ENCODE measurements at places on chromosomes 5 and 9.

DNA sequence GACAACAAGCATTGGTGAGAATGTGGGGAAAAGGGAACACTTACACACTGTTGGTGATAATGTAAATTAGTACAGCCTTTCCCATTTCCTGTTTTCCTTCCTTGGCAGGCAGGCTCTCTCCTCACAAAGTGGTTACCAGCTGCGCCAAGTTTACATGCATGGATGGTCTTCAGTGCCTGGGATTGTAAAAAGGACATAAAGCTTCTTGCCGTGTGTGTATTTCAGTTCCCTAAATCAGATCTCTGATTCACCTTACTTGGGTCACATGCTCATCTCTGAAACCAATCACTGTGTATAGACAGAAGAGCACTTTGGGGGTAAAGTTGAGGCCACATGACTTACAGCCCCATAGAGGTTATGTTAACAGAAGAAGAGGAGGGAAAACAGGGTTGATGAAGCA lies 92.8 kb downstream of the CAVIN4 start:
- no peak for DNase-seq

DNA sequence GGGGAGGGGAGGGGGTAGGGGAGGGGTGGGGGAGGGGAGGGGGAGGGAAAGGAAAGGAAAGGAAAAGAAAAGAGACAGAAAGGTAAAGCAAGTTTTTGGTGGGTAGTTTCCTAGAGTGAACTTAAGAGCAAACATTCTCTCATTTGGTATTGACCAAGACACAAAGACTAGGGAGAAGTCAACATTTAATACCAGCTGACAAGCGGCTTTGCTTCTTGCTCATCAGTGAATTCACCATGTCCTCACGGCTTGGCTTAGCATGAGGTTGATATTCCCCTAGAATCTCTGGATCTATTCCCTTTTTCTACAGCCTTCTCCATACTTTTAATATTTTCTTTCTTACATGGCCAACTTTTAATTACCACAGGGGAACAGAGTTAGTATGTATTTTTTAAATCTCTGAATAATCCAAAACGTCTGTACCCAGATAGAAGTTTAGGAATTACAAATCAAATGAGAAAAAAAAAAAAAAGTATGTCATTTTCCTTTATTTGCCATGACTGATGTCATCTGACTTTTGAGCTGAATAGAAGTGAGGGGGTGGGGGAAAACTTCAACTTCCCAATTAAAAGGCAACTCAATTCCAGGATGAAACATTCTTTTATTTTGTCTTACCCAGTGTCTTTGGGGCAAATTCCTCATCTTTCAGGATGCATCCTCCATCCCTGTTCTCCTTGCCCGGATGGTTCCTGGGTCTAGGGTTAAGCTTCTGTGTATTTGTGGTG lies 40.1 kb upstream of the GLIS3 start:
- DNase-seq: no peak

GRCh38 chr5:56447232-56447631 lies 214.1 kb upstream of the ANKRD55 start:
- DNase-seq: no peak

DNA sequence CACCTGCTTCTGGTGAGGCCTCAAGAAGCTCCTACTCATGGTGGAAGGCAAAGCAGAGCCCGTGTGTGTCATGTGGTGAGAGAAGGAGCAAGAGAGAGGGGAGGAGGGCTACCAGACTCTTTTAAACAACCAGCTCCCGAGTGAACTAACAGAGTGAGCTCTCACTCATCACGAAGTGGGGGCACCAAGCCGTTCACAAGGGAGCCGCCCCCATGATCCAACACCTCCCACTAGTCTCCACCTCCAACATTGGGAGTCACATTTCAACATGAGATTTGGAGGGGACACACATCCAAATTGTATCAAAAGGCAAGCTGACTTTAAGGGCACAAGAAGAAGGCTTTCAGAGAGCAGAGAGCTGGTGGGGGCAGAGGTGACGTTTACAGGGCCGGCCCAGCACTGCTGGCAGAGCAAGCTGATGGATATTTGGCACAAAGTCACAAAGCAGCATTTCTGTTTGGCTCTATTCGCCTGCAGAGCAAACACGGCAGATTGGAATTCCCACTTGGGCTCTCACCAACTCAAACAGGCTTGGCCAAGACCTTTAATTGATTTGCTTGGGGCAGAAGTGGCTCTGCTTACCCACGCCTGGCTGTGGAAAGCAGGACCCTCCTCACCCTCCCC lies 20.0 kb downstream of the PITX1 start:
- DNase-seq: peak; percentile 98

DNA sequence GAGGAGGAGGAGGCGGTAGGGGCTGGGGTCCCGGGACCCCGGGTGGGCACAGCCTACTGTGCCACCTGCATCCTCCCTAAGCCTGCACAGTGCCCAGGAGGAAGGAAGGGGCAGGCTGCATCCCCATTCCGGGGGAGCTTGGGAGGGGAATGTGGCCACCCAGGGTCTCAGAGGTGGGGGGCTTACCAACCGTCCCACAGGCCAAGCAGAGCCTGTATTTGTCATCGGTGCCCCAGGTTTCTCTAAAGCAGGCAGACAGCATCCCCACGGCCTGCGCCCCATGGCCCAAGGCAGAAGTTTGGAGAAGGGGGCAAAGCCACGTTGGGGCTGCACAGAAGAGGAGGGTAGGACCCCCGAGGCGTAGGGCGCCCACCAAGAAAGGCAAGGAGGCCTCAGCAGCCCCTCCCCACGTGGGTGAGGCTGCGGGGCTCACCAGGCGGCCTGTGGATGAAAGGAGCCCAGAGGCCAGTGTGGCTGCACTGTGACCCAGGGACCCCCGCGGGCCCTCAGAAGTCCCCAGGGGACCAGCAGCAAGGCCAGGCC lies 507 bp upstream of the GPSM1 start:
- DNase-seq: no peak

- DNase-seq: no peak
These were observed 150.7 kb downstream of the ICE1 start for GRCh38 chr5:5572976-5573797.

GRCh38 chr9:127707766-127708165 lies 978 bp downstream of the CFAP157 start:
- peak; percentile 63 for DNase-seq

GRCh38 chr5:170301149-170301548 lies 3.6 kb upstream of the LCP2 start:
- no peak for DNase-seq

DNA sequence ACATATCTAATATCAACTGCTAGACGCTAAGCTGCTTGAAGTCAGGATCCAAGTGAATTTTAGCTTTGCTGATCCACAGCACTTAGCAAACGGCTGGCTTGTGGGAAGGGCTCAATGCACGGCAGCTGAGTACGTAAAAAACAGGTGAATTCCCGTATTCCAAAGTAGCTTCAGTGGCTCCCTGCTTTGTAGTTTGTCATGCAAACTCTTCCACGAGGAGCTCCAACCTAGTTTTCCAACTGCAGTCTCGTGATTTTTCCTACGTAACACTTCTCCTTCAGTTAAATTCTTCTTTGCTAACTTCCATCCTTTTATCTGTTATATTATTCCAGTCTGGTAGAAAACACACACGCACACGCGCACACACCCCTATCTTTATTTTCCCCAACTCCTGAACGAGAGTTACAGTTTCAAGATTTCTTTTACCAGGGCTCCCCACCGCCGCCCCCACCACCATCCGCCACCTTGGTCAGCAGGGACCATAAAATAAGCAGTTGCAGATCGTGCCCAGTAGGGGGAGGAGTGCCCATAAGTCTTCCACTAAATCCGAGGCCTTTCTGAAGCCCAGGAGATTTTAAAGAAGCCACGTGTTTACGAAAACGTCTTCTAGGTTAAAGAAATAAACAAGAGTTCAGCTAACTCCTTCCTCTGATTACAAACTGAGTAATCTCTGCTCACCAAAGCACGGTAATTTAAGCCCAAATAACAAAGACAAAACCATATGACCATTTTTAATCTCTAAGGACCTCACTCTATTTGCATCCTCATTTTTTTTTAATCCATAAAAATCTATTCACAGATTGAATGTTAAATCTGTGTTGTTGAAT lies 34.8 kb upstream of the TRIO start:
- peak; percentile 67 for DNase-seq

DNA sequence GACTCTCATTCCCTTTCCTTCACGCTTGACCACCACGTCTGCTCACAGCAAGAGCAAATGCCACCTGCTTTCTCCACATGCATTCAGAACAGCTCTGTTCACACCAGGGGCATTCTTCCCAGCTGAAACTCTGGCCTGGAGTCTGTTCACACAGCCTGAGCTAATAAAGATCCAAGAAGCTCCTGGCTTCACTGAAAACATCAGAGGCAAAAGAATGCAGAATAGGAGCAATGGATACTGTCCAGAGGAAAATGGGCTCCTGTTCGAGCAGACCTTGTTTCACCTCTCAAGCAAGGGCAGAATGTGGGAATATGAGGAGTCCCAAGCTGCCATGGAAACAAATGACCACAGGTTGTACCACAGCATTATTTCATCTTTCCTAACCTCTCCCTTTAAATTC lies 402.7 kb upstream of the TNC start:
- DNase-seq: no peak

DNA sequence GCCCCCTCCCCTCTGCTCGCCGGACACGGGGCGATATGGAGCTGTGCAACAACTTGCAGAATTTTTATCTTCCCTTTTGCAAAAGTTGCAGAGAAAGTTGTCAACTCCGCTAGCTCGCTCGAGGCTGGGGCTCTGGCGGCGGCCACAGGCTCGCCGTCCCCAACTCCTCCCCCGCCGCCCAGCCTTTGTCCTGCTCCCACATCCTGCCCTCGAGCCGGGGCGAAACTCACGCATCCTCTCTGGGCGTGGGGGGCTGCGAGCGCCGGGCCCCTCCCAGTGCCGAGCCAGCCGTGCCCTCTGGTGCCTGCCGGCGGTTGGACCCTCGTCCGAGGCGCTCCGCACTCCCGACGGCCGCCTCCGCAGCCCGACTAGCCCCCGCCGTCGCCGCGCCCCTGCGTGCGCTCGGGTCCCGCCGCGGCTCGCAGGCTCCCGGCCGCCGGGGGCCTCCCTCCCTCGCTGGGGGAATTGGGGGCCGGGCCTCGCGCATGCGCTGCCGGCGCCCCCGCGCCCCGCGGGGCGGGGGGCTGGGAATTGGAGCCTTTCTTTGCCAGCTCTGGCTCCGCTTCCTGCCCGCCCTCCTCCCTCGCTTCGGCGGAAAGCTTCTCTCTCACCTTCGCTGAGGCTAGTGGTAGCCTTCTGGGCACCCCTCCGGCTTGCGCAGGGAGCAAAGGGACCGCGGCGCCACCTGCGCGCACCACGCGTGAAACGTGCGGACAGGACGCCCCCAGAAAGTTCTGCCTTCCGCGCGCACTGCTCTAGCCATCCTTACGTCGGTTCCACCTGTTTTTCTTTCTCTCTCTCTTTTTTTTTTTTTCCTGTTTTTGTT lies at the start of gene CCNJL:
TSS of gene CCNJL (minus strand) at position 431 of the 826 bp plus-strand sequence. CDS start 641 bp downstream, outside the sequence.
- DNase-seq: peak; percentile 91

GRCh38 chr5:21212026-21212425 lies 1224.0 kb upstream of the CDH18 start:
- DNase-seq: no peak

GRCh38 chr5:41414598-41414997 lies 95.8 kb downstream of the PLCXD3 start:
- DNase-seq: no peak

DNA sequence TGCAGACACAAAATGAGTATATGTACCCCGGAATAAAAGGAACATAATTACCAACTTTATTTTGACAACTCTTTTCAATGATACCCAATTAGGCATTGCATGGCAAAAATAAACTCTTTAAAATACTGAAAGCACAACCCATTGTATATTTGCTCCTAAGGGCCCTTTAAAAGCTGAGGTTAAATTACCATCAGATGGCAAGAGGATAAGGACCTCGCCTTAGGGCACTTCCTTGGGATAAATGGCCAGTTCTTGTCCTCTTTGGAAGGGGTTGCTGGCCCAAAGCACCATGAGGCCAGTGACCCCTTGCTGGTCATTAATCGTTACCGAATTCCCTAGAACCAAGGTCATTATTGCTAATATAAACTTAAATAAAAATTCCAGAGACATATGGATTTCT lies 46.0 kb downstream of the EBF1 start:
- DNase-seq: no peak

GRCh38 chr9:108282872-108283271 lies 572.9 kb downstream of the ACTL7B start:
- DNase-seq: peak; percentile 36

Data from T47D (cell line).